ENCODE measurements at places on chromosomes 4 and X.
A peak's percentile ranks its signal among the peaks of the same experiment; 100 is the strongest.

DNA sequence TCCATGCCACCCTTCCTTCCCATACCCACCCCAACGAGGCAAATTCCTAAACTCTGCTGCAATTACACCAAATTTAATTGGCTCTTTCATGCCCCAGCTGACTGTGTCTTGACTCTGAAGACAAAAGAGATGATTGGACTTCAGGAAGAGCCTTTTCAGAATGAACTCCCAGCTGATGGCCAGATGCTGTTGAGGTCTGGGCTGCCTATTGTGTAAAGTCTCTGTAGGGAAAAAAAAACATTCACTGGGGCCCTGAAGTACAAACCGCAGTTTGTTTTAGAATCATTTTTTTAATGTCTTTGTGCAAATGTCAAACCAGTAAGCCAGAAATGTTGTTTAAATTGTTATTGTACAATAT lies 174.8 kb downstream of the HHIP start:
- peak; percentile 3 for DNase-seq

- DNase-seq: peak; percentile 82
Measured at GRCh38 chr4:98284640-98285046, 23.5 kb downstream of the RAP1GDS1 start.

GRCh38 chr4:68576272-68577125 lies at the start of gene UGT2B17:
UGT2B17 (minus strand) TSS chr4:68576322; CDS start chr4:68568484, 7,838 bp downstream.
- no peak for DNase-seq

- peak; percentile 14 for DNase-seq
Measured at GRCh38 chrX:11329021-11329420, 35.8 kb downstream of the AMELX start.

GRCh38 chrX:66035667-66036066 lies 4.2 kb downstream of the VSIG4 start:
- DNase-seq: no peak

DNA sequence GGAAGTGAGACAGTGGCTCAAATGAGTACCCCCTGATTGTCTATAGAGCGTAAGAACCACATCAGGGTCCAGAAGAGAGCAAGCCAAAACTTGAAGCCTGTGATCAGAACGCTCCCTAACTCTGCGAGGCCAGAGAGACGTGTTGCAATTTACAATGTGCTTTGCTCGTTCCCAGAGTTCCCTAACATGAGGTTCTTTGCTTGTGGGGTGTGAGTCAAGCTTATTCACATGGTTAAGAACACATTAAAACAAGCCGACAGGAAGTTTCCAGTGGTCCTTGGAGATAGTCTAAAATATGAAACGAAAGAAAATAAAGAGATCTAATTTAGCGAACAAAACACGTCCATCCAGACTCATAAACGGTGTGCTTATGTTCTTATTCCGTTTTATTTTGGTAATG lies 702.3 kb downstream of the TRIML1 start:
- peak; percentile 27 for DNase-seq

- no peak for DNase-seq
Measured at GRCh38 chr4:186653969-186654368, 69.7 kb downstream of the FAT1 start.

DNA sequence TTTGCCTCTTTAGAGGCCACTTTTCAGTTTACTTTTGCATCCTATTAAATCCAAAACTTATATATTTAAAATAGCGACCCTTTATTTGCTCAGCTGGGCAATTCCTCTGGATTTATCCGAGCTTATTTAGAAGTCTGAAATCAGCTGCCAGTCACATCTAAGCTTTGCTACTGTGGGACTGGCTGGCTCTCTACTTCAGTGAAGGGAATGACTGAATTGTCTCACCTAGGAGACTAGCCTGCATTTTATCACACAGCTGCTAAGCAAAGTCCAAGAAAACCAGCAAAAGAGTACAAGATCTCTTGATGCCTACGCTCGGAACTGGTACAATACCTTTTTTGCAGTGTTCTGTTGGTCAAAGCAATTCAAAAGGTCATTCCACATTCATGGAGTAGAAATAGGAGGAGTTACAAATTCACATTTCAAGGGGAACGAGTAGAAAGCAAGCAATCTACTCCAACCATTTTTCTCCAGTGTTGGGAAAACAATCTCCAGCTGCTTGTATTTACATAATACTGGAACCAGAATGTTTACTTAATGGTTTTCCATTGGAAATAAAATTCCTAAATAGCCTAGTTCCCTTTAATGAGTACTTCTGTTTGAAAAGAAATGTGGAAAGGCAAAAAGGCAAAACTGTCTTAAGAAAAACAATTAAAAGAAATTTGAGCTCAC lies 160.2 kb downstream of the MAGEB5 start:
- DNase-seq: no peak

GRCh38 chr4:148239494-148239985 lies 202.7 kb downstream of the NR3C2 start:
- no peak for DNase-seq

DNA sequence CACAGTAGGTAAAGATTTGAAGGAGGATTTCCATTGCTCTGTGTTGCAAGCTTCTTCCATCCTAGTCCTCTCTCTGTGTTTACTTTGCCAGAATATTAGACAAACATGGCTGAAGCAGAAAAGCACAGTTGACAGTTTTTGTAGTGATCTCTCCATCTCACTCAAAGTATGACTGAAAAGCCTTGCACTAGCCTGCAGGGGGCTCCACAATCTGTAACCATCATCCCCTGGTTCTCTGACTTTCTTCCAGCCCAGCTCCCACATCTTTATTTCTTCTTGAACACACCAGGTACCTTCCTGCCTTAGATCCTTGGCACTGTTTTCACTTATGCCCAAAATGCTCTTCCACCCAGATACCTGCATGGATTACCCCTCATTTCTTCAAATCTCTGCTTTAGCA lies 34.1 kb upstream of the HHIP start:
- DNase-seq: peak; percentile 12

DNA sequence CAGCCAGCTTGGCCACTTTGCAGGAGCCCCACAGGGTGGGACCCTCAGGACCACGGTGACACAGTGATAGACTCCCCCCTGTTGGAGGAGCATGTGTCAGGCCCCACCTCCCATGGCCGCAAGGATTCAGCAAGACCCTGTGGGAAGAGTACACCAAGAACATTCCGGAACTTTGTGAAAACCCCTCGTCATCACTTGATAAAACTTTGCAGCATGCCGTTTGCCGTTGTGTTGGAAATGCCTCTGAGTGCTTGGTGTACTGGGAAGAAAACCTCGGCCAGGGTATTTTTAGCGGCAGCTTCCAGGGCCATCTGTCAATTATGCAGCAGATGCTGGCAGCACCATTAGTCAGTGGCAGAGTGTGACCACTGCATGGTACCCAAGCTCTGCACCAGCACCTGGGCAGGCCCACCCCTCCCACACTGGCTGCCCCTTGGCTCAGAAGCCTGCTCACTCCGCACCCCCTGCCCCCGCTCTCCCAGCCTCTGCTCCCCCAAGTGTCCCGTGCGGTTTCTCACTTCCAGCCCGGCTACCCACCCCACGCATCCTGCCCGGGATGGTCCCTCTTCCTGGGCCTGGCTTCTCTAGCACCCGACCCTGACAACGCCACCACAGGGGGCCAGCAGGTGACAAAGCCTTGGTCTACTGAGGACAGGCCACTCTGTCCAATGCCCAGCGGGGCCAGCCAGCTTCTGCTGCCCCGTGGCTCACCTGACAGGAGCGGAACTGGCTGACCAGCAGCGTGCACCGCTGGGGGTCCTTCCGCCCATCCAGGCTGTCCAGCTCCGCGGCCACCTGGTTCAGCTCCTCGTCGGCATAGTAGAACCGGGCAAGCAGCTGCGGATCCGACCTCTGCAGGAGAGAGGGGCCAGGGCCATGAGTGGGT lies 65.0 kb downstream of the ZFYVE28 start:
- DNase-seq: no peak

Measured in M059J (cell line).